ENCODE measurements at places on chromosomes 5 and 9. TPM values are rescaled to one million over a fixed set of nuclear protein-coding genes. Genes with fewer than 3 reads are reported as not detected.

The TRIM14 gene
- total RNA-seq: 22.4 TPM

The ADGRV1 gene
- total RNA-seq: 0.10 TPM

The KLHL3 gene
- total RNA-seq: 10.4 TPM

DNA sequence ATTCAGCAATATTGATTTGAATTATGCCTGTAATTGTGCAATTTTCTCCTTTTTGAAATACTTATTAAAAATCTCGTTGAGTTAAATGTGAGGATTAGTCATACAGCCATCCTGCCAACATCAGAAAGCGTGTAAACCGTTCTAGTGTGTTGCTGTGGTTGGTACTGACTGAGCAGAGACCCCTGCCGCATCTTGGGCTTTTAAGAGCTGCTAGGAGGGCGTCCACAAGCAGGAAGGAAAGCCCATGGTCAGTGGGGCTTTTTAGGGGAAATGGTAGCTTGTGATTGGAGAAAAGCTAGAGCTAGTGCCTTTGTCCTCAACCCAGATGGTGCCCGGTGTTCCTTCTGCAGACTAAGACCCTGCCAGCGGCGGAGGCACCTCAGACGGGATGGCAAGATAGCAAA, 1.3 kb downstream of the SDHA start:
- H3K36me3 ChIP-seq: peaks cover 8% of the 10 kb centered on the region
- H3K27me3 ChIP-seq: no peaks in the 10 kb centered on the region
- H3K4me1 ChIP-seq: peaks cover 19% of the 10 kb centered on the region

DNA sequence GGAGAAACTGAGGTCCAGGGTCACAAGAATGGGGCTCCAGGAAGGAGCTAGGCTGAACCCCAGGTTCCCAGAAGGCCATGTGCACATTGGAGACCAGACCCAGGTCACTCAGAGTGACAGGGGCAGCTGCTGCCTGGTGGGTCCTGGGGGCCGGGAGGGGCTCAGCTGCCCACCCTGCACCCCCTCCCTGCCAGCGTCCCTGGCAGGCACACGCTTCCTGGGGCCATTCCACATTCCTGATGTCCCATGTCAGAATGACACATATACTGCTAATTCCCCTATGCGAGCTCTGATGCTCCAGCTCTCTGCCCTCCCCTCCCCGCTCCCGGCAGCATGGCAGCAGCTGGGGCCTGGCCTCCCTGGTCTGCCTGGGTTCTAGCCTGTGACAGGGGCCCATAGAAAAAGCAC, 14.0 kb downstream of the FGFR4 start:
- H3K4me3 ChIP-seq: no peak overlapping the region
- no peak overlapping the region for H3K27ac ChIP-seq
- no peaks in the 10 kb centered on the region for H3K36me3 ChIP-seq
- H3K27me3 ChIP-seq: no peaks in the 10 kb centered on the region
- no peak for DNase-seq
